ENCODE measurements at places on chromosomes 16 and 17.

DNA sequence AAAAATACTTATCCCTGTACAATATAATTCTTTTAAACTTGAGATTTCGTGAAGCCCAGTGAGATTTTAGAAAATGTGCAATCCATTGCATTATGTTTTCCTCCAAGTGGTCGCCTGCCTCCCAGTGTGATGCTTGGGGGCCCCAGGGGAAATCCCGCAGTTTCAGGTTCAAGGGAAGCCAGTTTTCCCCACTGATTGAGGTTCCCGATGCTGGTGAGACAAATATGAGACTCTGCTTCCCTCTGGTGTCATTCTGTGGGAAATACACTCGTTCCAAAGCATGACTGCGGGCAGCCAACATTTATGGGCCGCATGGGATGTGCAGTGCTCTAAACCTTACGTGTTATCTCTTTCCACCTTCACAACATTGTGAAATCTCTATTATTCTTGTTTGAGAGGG, 200.8 kb downstream of the PRKCB start:
- DNase-seq, result no peak

DNA sequence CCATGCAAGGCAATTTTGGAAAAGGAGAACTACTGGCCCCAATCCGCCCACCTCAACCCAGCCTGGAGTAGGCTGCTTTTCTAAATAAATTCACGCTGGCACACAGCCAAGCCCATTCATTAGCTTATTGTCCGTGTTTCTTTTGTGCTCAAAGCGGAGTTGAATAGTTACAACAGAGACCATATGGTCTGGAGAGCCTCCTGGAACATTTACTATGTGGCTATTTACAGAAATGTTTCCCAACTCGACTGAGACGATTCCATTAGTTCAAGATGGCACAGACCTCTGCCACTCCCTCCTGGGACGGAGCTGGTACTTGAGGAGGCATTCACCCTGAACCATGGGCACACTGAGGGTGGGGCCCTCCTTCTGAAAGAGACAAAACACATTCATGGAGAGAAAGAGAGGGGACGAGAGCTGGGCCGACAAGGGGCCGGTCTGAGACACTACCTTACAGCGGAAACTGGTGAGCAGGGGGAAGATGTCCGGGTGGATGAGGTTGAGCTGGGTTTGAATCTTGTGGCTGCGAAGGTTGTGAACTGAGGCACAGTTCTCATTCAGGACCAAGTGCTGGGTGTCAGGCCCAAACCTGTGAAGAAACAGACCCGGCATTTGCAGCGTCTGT, 15.7 kb downstream of the ELAC2 start:
- no peak for DNase-seq

- DNase-seq, result no peak
These were observed 16.2 kb downstream of the KRABD2 start for GRCh38 chr17:8360260-8360659.

- no peak for DNase-seq
These were observed 17.0 kb upstream of the ABCA8 start for GRCh38 chr17:68972119-68972704.

DNA sequence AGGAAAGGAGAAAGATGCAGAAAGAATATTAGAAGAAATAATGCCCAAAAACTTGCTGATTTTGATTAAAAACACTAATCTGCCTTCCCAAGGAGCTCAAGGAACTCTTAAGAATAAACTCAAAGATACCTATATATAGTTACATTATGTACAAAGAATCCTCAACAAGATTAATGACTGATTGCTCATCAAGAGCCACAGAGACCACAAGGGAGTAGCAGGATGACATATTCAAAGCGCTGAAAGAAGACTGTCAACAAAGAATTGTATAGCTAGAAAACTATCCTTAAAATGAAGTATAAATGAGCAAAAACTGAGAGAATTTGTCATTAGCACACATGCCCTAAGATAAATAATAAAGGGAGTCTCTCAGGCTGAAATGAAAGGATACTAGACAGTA, 6.2 kb downstream of the LPCAT2 start:
- no peak for DNase-seq

- no peak for DNase-seq
These were observed 14.1 kb downstream of the ODF4 start for GRCh38 chr17:8353736-8354135.

- no peak for DNase-seq
These were observed 1.1 kb downstream of the CDH15 start for GRCh38 chr16:89172528-89173173.

DNA sequence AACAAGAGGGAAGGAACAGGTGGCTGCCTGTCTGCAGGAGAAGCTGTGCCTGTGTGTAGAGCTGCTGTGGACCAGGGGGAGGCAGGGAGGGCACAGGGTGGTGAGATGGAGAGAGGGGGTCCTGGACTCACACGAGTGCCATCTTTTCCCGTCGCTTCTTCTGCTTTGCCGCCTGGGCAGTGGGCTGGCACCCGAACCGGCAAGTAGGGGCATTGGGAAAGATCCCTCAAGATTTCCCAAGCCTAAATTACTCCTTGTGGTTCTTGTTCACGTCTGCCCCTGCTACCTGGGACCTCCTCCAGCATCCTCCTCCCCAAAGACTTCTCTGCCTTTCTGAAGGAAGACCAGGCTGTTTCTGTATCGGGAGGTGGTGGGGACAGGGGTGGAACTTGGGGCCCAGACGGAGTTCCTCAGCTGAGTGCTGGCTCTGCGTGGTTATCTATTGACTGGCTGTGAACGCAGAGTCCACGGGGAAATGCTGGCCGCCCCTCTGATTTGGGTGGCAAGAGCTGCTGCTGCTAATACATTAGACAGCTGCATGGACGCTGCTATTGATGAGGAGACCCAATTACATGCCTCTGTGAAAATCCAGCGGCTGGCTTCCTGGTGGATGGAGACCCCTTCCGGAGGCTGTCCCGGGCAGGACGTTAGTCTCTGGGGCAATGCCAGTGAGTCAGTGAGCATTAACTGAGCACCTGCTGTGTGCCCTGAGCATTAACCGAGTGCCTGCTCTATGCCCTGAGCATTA, 114.5 kb downstream of the OR1D5 start:
- DNase-seq, result no peak

DNA sequence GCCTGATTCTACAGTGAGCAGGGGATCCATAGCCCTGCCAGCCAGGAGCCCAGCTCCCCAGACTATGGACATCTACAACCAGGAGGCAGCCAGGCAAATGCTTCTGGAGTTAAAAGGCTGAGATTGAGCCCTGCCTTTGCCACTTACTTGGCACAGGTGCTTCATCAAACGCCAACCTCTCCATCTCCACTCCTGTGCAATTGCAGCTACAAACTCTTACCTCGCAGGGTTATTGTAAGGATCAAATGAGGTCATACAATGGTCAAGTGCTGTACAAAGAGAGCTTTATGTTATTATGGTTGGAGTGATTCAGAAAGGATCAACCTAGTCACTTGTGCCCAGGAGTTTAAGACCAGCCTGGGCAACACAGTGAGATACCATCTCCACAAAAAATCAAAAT, 9.8 kb upstream of the MYO18A start:
- DNase-seq, result no peak

- DNase-seq, result no peak
These were observed 10.5 kb downstream of the MAPT start for GRCh38 chr17:45904866-45905265.

DNA sequence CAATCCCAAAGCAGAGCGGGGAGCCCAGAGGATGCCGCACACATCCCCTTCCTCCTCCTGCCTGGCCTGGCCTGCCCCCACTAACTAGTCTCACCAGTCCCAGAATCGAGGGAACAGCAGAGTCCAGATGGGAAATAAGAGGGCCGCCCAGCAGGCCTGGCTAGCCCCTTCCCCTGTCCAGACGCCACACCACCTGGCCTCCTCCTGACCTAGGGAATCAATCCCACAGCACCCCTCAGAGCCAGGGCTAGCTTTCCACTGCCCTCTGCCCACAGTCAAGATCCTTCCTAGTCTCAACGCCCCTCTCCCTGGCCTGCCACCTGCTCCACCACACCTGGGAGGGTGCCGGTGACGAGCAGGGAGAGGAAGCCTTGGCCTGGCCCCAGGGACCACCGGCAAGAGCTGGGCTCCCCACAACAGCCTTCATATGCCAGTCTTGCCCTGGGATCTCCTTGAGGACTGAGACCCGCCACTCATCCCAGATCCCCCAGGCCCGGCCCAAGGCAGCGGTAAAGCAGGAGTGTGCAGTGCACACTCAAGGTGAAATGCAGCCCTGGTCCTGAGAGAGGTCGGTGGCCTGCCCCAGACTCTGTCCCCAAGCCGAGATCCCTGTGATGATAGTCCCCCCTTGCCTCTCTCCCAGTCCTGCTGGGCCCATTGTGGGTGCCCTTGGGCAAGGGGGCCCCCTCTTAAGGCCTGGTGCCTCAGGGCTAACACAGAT, 27.9 kb downstream of the KATNB1 start:
- DNase-seq, result no peak

DNA sequence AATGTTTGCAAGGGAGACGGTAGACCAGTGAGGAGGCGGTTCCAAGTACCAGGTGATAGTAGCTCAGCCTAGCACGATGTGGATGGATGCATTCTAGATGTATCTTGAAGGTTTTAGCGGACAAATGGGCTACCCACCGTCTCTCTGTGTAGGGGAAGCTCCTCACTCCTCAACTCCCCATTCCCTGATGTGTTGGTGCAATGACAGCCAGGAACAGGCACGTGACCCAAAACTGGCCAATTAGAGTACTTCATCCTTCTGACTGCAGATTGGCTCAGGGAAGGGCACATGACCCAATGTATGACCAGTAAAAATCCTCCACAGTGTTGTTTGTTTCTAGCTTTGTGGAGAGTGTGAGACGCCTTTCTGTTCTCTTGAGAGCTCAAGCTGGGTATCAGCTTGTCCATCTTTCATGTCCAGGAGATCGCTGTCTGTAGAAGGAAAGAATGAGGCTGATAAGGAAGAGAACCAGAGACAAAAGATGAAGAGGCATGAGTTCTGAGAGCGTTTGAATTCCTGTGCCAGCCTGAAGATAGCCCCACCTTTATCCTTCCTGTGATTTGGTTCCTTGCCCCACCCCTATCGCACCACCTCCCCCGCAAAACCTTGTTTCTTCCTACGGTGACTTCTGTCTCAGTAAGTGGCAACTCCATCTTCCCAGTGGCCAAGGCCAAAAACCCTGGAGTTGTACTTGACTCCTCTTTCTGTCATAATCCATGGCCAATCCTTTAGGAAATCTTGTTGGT, 2.3 kb upstream of the BORCS6 start:
- peak; percentile 48 for DNase-seq

DNA sequence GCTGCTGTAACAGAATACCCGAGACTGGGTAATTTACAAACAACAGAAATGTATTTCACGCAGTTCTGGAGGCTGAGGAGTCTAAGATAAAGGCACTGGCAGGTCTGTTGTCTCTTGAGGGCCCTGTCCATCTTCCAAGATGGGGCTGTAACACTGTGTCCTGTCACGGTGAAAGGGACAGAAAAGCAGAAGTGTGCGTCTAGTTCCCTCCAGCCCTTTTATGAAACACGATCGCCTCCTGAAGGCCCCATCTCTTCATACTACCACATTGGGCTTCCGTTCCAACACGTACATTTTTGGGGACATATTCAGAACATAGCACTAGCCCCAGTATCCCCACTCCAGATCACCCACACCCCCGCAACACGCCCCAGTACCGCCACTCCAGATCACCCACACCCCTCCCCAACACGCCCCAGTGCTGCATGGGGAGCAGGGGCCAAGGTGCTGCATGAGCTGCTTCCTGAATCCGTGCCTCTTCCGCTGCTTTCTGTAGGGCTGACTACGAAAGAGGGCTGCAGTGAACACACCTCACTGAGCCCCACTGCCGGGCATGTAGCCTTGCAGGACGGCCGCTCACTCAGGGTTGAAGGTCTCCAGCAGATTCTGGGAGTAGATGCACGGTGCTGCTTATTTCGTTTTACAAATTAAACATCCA, 91.9 kb downstream of the RPTOR start:
- peak; percentile 28 for DNase-seq

GRCh38 chr16:73543970-73544599, 496.2 kb upstream of the ZFHX3 start:
- DNase-seq, result no peak

DNA sequence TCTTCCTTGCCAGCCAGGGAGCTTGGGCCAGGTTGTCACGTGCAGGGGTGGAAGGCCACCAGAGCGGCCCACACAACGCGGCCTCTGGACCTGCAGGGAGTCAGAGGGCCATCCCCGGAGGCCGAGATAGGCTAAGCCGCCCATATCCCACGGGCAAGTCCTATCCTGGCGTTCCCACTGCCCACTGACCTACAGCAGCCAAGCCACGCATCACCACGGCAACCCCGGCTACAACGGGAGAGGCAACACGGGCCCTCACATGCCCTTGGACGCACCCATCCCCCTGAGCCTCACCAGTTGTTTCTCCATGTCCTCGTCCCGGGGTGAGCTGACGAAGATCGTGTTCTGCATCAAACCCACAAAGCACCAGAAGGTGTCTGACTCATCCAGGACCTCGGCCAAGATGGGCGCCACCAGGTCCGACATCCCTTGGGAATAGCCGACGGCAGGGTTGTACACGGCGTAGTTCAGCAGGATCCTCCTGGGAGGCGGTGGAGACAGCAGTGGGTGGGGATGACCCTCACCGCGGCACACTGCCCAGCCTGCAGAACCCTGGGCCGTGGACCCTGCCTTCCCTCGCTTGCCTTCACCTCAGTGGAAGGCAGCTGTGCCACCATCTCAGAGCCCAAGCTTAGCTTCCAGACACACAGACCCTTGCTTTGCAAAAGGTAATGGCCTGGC, 88.2 kb downstream of the TBC1D16 start:
- no peak for DNase-seq
